ENCODE measurements at places on chromosomes 3 and 15.

DNA sequence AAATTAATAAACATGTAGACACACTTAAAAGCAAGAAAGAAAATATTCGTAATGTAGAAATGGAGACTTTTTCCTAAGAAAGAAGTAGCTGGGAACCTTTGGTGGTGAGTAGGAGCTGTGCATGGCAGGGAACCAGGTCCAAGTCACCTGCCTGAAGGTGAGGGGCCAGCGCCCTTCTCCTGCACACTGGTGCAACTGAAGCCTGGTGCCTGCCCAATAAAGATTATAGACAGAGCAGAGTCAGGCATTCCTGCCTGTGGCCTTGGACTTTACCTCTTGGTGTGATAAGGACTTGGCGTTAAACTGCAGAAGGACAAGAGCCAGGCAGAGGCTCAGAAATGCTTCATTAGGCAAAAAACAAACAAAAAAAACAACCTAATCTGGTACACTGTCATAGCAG, 14.2 kb downstream of the CFAP91 start:
- no peak for DNase-seq

- no peak for DNase-seq
Measured at GRCh38 chr3:55532806-55533205, 45.7 kb upstream of the WNT5A start.

GRCh38 chr15:52485290-52485689, 43.4 kb downstream of the MYO5A start:
- DNase-seq: no peak

DNA sequence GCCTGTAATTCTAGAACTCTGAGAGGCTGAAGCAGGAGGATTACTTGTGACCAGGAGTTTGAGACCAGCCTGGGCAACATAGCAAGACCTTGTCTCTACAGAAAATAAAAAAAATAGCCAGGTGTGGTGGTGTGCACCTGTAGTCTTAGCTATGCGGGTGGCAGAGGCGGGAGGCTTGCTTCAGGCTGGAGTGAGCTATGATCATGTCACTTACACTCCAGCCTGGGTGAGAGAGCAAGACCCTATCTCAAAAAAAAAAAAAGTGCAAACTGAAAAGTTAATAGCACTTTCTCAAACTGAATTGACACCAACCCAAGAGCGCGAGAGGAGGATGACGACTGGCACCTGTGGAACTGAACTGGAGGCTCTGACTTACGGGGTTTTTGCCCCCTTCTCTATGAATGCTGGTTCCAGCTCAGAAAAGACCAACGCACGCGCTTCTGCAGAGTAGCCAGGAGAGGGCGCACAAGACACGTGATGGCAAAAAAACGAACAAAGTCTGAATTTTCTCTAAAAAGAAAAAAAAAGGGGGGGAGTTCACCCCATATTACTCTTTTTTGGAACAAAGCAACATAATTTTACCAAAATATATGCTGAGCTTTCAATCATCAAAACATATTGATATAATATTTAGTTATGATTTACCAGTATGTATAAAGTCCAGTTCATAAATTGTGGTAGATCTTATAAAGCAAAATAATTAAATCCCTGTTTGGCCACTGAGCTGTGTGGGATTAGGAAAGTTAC, 23.7 kb downstream of the CFAP92 start:
- DNase-seq: no peak

GRCh38 chr15:83153288-83153687, 45.8 kb downstream of the TM6SF1 start:
- no peak for DNase-seq

DNA sequence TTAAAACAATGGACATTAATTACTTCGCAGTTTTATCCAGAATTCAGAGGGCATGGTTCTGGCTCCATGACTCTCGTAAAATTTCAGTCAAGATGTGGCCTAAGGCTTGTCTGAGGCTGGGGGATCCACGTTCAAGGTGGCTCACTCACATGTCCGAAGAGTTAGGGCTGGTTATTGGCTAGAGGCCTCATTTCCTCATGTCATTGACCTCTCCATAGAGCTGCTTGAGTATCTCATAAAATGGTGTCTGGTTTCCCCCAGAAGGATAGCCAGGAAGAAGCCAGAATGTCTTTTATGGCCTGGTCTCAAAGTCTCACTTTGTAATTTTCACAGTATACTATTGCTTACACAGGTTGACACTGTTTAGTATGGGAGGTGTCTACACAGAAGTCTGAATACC, 67.3 kb upstream of the DCBLD2 start:
- no peak for DNase-seq

GRCh38 chr3:171064461-171064860, 37.9 kb upstream of the SLC2A2 start:
- DNase-seq: no peak

DNA sequence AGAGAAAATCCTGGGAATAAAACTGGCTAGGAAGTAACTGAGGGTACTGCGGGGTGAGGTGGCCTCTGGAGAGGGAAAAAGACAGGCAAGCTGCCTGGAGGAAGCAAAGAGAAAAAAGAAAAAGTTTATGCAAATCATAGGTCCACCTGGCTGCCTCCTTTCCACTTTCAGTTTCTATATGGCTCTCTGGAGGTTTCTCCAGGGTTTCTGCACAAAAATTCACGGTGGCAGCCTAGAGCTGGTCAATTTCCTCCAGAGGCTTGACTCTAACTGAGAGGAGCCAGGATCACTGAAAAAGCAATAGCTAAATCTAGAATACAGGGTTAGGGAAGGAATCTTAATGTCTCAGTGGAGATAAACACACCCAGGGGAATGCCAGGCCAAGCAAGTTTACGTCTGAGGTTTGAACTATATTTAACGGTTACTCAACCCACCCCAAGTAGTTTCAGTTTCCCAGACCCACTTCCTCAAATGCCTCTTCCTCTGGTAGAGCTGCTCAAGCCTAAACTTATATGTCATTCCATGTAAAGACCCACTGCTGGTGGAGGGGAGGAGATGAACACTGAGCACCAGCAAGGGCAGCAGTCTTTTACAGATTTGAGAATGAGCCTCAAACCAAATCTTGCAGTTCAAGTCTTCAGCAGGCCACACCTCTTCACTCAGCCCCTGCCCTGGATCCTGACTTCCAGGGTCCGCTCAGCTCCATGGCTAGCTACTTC, 5.7 kb downstream of the LYSMD2 start:
- DNase-seq: no peak

GRCh38 chr3:131360191-131360755, 21.3 kb upstream of the NUDT16 start:
- DNase-seq: no peak

DNA sequence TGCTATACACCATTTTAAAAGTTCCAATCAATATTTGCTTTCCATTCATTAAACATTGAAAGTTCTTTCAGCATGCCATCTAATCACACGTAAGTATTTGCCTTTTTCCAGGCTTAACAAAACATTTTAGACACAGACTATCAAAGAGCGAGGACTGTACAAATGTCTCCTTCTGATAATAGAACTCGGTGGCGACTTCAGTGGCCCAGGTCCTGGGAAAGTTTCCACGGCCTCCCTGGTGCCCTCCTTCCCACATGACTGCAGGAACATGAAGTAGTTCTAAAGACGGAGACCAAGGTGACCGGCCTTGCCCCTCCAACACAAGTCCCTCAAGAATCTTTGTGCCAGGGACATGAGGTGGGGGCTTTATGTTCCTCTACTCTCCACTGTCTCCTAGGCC, 174.6 kb upstream of the KBTBD8 start:
- no peak for DNase-seq

DNA sequence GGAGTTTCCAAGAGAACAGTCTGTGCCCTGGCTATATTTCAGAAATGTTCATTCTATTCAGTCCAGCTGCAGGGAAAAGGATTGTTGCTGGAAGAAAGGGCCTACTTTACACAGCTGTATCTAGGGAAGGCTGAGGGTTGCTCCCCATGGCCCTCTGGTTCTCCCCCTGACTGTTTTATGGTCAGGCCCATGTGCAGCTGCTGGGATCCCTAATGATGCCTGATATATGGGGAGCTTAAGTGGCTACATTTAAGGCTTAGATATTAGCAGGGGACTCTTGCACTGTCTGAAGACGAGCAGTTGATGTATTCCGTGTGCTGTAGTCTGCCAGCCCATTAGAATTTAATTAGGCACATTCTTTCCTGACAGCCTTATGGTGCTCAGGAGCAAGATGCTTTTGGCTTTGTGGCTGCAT, 72.0 kb downstream of the FAM43A start:
- DNase-seq: no peak

DNA sequence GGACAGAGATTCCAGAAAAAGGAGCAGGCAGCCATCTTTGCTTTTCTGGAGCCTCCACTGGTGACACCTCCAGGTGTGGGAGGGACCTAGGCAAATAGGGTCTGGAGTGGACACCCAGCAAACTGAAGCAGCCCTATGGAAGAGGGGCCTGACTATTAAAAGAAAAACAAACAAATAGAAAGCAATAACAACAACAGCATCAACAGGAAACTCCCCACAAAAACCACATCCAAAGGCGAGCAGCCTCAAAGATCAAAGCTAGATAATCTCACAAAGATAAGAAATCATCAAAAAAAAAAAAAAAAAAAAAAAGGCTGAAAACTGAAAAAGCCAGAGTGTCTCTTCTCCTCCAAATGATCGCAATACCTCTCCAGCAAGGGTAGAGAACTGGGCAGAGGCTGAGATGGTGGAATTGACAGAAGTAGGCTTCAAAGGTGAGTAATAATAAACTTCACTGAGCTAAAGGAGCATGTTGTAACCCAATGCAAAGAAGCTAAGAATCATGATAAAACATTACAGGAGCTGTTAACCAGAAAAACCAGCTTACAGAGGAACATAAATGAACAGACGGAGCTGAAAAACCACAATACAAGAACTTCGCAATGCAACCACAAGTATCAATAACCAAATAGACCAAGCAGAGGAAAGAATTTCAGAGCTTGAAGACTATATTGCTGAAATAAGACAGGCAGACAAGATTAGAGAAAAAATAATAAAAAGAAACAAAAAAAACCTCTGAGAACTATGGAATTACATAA, 225.4 kb downstream of the CTNNB1 start:
- DNase-seq: no peak

GRCh38 chr3:57192028-57192427, 7.8 kb downstream of the HESX1 start:
- no peak for DNase-seq

GRCh38 chr15:52039925-52040781, 21.1 kb downstream of the MAPK6 start:
- DNase-seq: no peak

GRCh38 chr3:39052583-39052982, 767 bp downstream of the WDR48 start:
- DNase-seq: no peak

- DNase-seq: peak; percentile 33
Measured at GRCh38 chr15:100863075-100863795, 16.4 kb upstream of the ALDH1A3 start.

Data from aorta (tissue), 5 donors.